ENCODE measurements at places on chromosomes 3 and 15. TPM values are rescaled to one million over a fixed set of nuclear protein-coding genes. Genes with fewer than 3 reads are reported as not detected.
A peak's percentile ranks its signal among the peaks of the same experiment; 100 is the strongest.

The CAPN3 gene
- 1.1 TPM for polyA plus RNA-seq

The HESX1 gene
- polyA plus RNA-seq: not detected

The TRPM1 gene
- 0.03 TPM for polyA plus RNA-seq

The REC114 gene
- polyA plus RNA-seq: not detected

The RAB27A gene
- 132 TPM for polyA plus RNA-seq

The FAM3D gene
- polyA plus RNA-seq: not detected

The FBXW12 gene
- not detected for polyA plus RNA-seq

The SLC24A5 gene
- not detected for polyA plus RNA-seq

The SH2D7 gene
- not detected for polyA plus RNA-seq

GRCh38 chr3:180417241-180417640, 184.7 kb upstream of the TTC14 start:
- H3K27me3 ChIP-seq: no peaks in the 10 kb centered on the region
- no peak overlapping the region for H3K27ac ChIP-seq
- DNase-seq: no peak
- H3K4me3 ChIP-seq: no peak overlapping the region

GRCh38 chr3:3771094-3771493, 28.1 kb upstream of the LRRN1 start:
- H3K4me3 ChIP-seq: no peak overlapping the region
- DNase-seq: no peak
- H3K27ac ChIP-seq: no peak overlapping the region
- no peaks in the 10 kb centered on the region for H3K4me1 ChIP-seq
- no peaks in the 10 kb centered on the region for H3K36me3 ChIP-seq

DNA sequence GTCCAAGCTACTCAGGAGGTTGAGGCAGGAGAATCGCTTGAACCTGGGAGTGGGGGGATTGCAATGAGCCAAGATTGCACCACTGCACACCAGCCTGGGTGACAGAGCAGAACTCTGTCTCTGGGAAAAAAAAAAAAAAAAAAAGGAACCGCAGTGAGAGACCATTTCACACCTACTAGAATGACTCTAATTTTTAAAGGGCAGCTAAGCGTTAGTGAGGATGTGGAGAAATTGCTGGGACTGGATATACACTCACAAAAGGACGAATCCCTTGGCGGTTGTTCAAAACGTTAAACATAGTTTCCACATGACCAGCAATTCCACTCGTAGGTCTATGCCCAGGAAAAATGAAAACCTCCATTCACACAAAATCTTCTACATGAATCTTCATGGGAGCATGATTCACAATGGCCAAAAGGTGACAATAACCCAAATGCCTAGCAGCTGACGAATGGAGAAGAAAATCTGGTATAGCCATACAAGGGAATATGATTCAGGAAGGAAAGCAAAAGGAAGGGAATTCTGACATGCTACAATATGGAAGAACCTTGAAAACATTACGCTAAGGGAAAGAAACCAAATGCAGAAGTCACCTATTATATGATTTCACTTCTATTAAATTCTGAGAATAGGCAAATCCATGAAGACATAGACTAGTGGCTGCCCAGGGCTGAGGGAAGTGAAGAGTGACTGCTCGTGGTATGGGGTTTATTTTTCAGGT, 127.0 kb downstream of the CHSY1 start:
- H3K4me3 ChIP-seq: no peak overlapping the region
- peaks cover 24% of the 10 kb centered on the region for H3K4me1 ChIP-seq
- H3K27ac ChIP-seq: no peak overlapping the region
- no peaks in the 10 kb centered on the region for H3K27me3 ChIP-seq

DNA sequence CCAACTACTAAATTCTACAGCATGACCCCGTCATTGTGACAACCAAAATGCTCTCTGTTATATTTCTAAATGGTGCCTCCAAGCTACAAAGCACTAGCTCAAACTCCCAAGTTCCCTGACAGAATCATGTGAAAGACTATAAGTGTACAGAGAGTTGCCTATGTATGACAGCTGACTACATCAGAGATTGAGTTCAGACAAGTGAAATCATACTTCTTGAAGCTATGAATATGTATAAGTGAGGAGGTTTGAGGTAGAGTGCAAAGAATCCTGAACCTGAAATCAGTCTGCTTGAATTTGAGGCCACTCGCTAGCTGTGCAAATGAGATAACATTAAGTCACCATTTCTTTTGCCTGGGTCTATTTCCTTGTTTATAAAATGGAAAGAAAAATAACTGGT, 63.9 kb upstream of the TP63 start:
- no peak for DNase-seq
- H3K27me3 ChIP-seq: no peaks in the 10 kb centered on the region

DNA sequence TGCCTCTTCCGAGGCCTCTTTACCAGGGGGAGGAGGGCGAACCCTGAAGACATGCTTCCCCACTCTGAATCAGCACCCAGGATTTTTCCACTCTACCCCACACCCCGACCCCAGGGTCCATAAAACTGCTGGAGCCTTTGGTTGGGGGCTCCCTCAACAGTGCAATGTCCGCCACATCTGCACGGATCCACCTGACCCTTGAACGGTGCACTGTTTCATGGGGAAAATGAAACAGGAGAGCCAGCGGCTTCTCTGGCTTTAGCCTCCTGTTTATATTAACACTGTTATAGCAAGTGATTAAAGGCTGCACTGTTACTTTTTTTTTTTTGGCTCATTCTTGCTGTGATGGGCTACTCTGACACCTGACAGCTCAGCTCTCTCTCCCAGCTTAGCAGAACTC, 124.1 kb upstream of the DLG1 start:
- H3K36me3 ChIP-seq: no peaks in the 10 kb centered on the region
- H3K4me1 ChIP-seq: no peaks in the 10 kb centered on the region
- no peaks in the 10 kb centered on the region for H3K27me3 ChIP-seq
- no peak overlapping the region for H3K4me3 ChIP-seq

DNA sequence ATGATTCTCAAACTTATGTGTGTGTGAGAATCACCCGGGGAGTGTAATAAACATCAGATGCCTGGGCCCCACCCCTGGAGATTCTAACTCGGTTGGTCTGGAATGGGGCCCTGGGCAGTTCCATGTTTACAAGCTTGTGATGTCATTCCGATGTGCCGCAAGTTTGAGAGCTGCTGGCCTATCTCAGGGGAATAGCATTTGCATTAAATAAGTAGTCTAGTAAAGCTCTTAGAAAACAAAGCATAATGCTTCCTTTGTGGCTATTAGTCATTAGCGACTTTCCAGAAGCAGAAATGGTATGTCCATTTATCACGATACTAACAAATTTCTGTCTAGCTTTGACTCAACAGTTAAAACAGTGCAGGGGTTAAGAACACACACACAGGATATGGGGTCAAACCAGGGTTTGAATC, 20.9 kb downstream of the PGBD4 start:
- DNase-seq: no peak
- H3K4me3 ChIP-seq: no peak overlapping the region
- no peaks in the 10 kb centered on the region for H3K4me1 ChIP-seq
- H3K36me3 ChIP-seq: no peaks in the 10 kb centered on the region
- no peaks in the 10 kb centered on the region for H3K27me3 ChIP-seq

GRCh38 chr3:160637086-160637485, 39.9 kb upstream of the ARL14 start:
- H3K4me1 ChIP-seq: no peaks in the 10 kb centered on the region
- DNase-seq: no peak
- no peak overlapping the region for H3K4me3 ChIP-seq

DNA sequence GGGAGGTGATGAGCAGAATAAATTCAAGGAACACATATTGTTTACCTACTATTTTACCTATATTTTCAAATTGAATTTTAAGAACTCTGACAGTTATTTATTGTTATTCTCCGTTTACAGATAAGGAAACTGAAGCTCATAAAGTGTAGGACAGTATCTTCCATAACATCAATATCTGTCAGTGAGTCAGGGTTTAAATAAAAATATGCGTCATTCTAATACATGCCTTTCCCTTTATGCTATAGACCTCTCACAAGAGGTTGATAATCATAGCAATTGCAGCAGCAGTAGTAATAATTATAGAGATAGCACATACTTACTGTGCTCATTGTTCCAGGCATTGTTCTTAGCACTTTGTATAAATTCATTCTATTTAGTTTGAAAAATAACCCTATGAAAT, 101.1 kb downstream of the EPHA6 start:
- H3K4me1 ChIP-seq: no peaks in the 10 kb centered on the region
- no peaks in the 10 kb centered on the region for H3K36me3 ChIP-seq
- no peak overlapping the region for H3K4me3 ChIP-seq
- no peaks in the 10 kb centered on the region for H3K27me3 ChIP-seq
- no peak overlapping the region for H3K27ac ChIP-seq
- DNase-seq: no peak

- peaks cover 47% of the 10 kb centered on the region for H3K4me1 ChIP-seq
- H3K4me3 ChIP-seq: peak overlapping the region; percentile 88
- peak; percentile 38 for DNase-seq
- H3K27ac ChIP-seq: peak overlapping the region; percentile 81
- H3K36me3 ChIP-seq: peaks cover 6% of the 10 kb centered on the region
- no peaks in the 10 kb centered on the region for H3K27me3 ChIP-seq
Observed at GRCh38 chr3:105867712-105868430, 941 bp downstream of the CBLB start.

DNA sequence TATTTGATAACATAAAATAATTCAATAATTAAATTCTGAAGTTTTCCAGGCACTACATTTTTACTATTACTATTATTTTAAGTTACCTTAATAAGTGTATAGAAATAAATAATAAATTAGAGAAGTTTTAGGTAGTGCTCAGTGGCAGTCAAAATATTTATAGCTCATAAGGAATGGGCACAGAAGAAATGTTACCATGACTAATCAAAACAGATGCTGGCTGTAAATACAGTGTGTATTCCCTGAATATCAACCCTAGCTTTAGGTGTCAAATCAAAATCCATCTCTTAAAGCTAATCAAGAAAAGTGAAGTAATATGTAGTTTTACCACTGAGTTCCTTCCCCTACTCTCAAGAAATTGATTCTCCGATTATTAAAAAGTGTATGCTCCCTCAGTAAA, 35.5 kb downstream of the ZBTB20 start:
- no peaks in the 10 kb centered on the region for H3K4me1 ChIP-seq
- H3K36me3 ChIP-seq: no peaks in the 10 kb centered on the region
- H3K4me3 ChIP-seq: no peak overlapping the region
- no peak overlapping the region for H3K27ac ChIP-seq

DNA sequence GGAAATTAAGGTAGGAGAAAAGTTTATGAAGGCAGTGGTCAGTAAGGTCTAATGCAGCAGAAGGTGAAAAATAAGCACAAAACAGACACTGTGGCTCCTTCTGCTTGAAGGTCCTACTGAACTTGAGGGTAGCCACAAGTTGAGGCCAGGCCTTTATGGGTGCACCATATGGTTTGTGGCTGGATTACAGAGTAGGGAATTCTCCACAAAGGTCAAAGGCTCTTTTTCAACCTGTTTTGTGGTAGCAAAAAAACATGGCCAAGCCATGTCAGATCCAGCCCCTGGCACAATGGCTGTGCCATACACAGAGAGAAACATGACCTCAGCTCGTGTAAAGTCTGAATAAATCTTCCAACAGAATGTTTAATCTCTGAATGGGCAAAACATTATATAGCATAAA, 214.0 kb downstream of the SATB1 start:
- H3K27ac ChIP-seq: no peak overlapping the region
- no peaks in the 10 kb centered on the region for H3K27me3 ChIP-seq
- no peaks in the 10 kb centered on the region for H3K4me1 ChIP-seq
- DNase-seq: no peak
- no peak overlapping the region for H3K4me3 ChIP-seq

- peaks cover 23% of the 10 kb centered on the region for H3K4me1 ChIP-seq
- DNase-seq: no peak
- H3K4me3 ChIP-seq: peak within 1 kb of the TSS; percentile 39
- no peaks in the 10 kb centered on the region for H3K27me3 ChIP-seq
- H3K27ac ChIP-seq: no peak within 1 kb of the TSS
Observed at GRCh38 chr15:73926219-73927002, at the start of gene LOXL1. Gene LOXL1, plus strand, starts transcription at chr15:73926462. Its CDS starts 322 bp downstream, at chr15:73926784.

- no peaks in the 10 kb centered on the region for H3K4me1 ChIP-seq
- H3K27me3 ChIP-seq: no peaks in the 10 kb centered on the region
- no peak overlapping the region for H3K27ac ChIP-seq
Observed at GRCh38 chr3:149339931-149340309, 6.5 kb upstream of the TM4SF18 start.

- no peak for DNase-seq
- H3K4me1 ChIP-seq: no peaks in the 10 kb centered on the region
- no peaks in the 10 kb centered on the region for H3K36me3 ChIP-seq
- H3K4me3 ChIP-seq: no peak overlapping the region
Observed at GRCh38 chr3:109131276-109131675, 5.2 kb upstream of the C3orf85 start.
